ENCODE measurements at places on chromosomes 1 and 21.

DNA sequence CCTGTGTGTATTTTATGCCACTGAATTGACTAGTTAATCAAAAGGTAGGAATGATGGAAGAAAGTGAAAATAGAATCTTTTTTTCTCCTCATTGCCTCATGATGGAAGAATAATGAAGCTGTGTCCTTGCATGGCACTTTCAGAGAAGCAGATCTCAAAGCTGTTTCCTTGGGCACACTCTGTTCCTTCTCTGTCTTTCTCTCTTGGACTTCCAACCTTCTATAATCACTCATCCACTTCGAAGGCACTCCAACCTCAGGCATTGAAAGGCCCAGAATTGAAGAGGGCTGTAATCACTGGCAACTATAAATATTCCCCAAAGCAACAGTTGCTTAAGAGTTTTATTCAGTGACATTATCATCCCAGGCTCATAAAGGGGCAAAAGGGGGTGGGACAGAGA is 31.1 kb upstream of the DNASE2B start:
- no peak for DNase-seq

DNA sequence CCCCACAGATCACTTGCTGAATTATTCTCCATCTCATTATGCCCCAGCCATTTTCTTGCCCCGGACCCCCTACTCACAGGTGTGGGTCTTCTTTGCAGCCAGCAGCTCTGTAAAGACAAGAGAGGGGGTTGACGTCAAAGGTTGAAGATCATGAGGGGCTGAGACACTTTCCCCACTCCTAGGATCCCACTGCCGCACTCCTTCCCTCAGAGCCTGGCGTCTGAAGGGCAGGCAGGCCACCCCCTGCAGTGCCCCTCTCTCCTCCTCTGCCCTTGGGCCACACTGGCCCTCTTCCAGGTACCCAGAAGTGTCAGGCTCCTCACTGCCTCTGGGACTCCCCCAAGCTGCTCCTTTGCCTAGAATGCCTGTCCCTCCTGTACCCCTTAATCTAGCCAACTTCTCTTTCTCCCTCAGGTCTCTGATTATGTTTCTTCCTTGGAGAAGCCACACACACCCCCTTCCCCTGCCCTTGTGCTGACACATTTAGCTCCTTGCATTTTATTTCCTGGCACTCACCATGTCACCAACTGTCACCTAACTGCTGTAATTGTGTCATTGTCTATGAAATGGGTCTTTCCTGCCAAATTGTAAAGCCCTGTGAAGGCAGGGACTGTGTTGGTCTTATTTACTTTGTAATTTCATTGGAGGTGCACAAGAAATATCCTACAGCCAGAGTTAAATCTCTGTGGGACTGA is 2.1 kb downstream of the RORC start:
- DNase-seq, result no peak

GRCh38 chr1:174996476-174996875 is 3.3 kb upstream of the CACYBP start:
- DNase-seq, result no peak

DNA sequence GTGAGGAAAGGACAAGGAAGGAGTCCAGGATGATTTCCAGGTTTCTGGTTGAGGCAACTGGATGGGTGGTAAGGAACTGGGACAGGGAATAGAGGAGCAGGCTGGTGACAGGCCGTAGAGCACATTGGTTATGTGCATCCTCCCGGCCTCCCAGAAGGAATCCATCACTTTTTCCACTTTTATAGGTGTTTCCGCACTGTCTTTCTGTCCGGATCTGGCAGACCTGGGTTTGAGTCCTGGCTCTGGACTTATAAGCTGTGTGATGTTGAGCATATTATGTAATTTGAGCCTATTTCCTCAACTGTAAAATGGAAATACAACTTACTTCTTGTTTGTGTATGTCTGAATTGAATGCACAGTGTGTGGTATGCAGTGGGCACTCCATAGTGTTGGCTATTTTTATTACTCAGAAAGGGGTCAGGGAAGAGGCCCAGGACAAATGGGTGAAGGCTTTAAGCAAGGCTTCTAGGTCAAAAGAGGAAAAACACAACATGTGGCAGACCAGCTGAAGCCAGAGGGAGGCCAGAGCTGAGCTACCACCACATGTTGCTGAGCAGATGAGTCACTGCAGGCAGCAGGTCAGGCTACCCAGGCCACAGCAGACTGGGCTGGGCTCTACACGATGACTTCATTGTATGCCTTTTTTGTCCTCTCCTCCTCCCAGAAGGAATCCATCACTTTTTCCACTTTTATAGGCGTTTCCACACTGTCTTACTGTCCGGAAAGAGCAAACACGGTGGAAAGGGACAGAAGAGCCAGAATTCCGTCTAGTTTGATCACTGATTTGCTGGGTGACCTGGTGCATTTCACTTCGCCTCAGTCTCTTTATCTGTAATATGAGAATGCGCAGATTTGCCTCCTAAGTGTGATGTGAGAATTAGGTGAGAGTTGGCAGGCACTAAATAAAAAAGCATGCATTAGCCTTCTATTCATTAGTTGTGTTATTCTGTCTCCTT is 791 bp upstream of the MAST2 start:
- no peak for DNase-seq

GRCh38 chr1:3184666-3185065 is 115.7 kb downstream of the PRDM16 start:
- no peak for DNase-seq

GRCh38 chr1:159884296-159884695 is 15.7 kb downstream of the CFAP45 start:
- DNase-seq, result no peak

DNA sequence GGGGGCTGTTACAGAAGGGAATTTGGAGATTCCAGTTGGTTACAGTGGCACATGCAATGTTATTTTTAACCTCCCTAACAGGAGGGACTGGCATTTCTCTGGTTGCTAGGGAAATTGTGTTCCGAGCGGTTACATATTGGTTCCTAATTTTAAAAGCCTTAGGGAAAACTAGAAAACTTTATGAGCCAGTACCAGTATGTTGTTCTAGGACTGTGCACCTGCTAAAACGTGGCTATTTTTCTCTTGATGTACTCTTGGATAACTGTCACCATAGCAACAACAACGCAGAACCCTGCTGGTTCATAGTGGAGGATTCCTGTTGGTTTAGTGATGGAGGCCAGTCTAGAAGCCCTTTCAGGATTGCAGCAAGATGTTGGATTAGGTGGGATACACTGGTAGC is 68.9 kb upstream of the PGBD5 start:
- DNase-seq, result no peak

DNA sequence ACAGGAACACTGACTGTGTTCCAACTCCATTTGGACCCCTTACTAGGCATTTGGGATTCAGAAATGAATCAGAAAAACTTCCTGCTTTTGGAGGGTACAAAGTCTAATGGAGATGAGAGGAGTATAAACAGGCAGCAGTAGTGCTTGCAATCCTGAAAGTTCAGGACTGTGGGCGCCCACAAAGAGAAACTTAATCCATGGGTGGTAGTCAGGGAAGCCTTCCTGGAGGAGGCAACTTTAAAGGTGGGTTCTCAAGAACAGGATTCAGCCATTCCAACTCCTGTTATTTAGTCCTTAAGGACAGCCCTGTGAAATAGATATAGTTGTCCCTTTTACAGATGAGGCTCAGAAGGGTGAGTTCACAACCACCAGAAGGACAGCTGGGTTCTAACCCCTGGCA is 2.0 kb upstream of the LDLRAP1 start:
- DNase-seq, result no peak

DNA sequence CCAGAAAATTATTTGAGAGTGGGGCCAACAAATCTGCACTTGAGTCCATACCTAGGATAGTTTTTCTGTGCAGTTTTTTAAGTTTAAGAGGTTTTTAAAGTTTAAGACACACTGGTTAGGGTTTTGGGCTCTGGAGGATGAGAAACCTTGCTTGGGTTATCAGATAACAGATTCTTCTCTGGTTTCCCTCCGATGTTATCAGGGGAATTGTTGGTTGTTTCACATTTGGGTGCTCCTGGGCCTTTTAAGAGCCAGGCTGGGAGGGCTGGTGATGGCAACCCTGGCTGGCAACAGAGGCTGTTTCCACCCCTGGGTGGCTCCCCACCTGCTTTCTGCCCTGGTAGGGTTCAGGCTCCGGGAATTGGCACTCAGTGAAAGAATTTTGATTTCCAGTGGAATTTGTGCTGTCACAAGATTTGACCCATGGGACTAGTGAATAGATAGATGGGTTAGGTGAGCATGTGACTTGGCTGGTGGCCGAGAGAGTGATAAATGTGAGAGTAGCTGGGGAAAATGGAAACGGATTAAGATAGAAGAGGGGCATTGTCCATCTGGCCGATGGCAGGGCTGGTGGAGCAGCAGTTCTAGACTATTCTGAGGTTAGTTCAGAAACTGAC is 14.8 kb downstream of the VANGL1 start:
- no peak for DNase-seq

GRCh38 chr1:179425186-179425585 is 59.4 kb downstream of the AXDND1 start:
- no peak for DNase-seq

GRCh38 chr1:159895836-159896545 is 4.0 kb downstream of the CFAP45 start:
- no peak for DNase-seq

- no peak for DNase-seq
These were observed 72.5 kb downstream of the SYDE2 start for GRCh38 chr1:85128316-85128715.

DNA sequence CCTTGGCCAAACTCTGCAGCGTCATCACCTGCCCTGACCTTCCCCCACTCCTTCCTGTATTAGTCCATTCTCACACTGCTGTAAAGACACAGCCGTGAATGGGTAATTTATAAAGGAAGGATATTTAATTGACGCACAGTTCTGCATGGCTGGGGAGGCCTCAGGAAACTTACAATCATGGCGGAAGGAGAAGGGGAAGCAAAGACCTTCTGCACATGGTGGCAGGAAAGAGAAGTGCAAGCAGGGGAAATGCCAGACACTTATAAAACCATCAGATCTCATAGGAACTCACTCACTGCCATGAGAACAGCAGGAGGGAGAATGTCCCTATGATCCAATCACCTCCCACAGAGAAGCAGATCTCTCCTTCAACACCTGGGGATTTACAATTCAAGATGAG is 408.5 kb downstream of the PTPRU start:
- DNase-seq, result no peak

DNA sequence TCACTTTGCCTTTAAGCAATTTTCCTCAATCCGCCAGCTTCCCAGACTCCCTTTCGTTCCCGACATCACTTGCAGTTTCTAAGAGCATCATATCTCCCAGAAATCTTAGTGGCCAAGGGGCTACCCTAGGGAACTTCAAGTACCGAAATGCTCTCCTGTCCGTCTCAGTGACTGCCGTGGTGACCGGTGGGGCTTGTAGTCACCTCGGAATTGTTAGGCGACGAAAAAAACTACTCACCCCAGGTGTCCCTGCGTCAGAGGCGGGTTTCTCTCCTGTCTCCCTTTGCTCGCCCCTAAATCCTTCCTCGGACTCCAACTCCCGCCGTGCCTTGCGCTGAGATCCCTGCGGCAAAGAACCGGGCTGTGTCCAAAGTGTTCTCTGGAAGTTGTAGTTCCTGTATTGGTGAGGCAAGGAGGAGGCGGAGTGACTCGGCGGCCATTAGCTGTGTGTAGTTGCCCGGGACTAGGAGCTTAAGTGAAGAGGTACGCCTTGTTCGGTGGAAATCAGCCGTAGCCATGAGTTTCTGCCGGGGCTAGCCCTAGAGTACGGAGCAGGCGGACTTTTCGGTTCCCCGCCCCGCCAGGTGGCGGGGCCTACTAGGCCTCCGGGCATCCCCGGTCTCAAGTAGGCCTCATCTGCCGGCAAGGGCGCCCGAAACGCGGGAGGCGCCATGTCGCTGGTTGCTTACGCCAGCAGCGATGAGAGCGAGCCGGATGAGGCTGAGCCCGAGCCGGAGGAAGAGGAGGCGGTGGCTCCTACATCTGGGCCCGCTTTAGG is at the start of gene PRCC:
TSS of gene PRCC (plus strand) at position 435 of the 778 bp plus-strand sequence. CDS start at position 672, 237 bp downstream.
- peak; percentile 93 for DNase-seq

DNA sequence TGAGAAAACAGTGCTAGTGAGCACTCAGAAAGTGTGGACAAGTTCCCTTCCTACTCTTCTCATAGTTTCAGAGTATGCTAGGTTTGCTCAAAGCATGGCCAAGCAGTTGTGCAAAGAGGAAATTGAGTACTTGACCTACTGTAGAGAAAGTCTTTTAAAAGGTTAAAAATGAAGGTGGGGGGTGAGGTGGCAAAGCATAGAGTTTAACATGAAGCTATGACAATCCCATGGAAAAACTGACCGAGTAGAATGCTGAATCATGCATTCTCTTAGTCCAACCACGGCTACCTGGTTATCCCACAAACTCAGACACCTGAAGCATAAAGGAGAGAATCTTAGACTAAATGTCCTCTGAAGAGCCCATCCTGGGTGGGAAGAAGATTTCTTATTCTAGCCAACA is 79.9 kb downstream of the PTPN14 start:
- DNase-seq, result no peak

GRCh38 chr1:228271701-228272251 is 63.9 kb downstream of the OBSCN start:
- DNase-seq, result no peak

DNA sequence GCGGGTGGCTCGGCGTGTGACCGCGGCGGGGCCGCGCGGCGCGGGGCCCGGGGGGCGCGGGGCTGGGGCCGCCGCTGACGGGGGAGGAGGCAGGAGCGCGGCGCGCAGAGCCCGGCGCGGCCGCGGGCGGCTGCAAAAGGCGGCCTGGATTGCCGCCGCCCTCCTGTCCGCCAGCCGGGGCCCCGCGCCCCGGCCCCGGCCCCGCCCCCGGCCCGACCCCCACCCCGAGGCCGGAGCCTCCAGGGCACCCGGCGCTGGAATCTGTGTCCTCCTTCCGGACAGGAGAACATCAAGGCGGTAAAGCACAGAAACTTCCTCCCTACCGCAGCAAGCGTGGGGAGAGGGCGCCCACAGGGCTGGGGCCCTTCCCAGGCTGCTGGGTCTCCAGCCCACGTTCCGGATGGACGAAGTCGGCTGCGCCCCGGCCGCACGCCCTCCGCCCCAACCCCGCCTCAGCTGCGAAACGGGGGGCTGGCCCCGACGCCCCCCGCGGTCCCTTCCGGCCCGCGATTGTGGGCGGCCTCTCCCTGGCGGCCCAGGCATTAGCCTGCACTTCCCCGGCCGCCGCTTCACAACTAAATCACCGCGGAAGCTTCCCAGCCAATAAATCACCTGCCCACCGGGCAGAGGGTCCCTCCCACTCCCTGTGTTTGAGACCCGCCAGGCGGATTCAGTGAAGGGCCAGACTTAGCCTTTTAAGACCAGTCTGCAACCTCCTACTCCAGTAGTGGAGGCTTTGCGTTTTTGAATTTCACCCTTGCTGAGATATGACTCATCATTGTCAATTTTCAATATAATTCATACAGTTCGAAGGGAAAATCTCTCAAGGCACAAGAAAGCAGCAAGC is 106.0 kb downstream of the SLC45A1 start:
- peak; percentile 14 for DNase-seq

All from activated naive CD4-positive, alpha-beta T cell (primary cell).